ENCODE measurements at places on chromosomes 3 and 15.

DNA sequence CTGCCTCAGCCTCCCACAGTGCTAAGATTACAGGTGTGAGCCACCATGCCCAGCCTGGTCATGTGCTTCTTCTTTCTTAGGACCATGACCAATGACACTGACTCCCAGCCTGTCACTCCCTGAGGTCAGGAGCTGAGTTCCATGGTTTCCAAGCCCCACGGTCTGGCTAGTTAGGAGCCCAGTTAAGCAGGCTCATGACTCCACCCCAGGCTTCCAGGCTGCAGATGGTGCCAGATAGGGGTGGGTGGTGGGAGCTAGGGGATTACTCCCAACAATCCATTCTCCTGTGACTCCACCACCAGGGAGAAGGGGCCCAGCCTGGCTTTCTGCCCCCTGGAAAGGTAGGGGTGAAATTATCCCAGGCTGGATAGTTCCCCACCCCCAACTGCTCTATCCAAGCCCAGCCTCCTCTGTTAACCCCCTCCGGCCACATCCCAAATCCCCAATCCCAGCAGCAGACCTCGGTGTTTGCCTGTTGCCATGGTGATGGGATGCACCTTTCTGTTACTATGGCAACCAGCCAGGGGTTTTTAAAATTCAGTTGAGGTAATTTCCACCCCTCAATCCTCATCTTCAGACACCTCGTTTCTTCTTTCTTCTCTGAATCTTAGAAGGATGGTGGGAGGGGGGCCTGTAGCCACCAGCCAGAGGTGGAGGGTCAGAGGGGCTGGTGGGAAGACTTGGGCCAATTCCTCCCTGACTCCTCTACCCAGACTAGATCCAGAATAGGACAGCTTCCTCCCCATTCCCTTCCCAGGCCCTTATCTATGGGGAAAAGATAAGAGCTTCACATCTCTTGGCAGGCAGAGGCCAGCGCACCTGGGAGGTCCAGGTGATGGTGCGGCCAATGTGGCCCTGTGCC is 22.5 kb upstream of the SEMA3F start:
- no peak for DNase-seq

DNA sequence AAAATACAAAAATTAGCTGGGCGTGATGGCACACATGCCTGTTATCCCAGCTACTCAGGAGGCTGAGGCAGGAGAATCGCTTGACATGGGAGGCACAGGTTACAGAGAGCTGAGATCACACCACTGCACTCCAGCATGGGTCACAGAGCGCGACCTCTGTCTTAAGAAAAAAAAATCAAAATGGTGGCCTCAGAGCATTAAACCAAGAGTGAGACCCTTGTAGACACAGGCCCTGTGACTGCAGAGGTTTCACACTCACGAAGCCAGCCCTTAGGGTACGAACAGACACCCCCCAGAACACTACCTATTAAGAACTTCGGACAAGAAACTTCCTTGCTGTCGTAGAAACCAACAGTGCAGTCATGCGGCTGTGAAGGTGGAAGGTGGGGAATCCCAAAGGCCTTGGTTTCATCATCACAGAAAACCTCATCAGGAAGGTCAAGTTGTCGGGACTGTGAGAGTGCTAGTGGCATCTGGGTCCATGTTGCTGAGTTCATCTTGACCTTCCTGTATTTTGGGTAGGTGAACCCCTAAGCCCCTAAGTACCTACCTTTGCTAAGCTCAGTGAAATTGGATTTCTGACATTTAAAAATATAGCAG is 4.8 kb upstream of the PDE8A start:
- no peak for DNase-seq

DNA sequence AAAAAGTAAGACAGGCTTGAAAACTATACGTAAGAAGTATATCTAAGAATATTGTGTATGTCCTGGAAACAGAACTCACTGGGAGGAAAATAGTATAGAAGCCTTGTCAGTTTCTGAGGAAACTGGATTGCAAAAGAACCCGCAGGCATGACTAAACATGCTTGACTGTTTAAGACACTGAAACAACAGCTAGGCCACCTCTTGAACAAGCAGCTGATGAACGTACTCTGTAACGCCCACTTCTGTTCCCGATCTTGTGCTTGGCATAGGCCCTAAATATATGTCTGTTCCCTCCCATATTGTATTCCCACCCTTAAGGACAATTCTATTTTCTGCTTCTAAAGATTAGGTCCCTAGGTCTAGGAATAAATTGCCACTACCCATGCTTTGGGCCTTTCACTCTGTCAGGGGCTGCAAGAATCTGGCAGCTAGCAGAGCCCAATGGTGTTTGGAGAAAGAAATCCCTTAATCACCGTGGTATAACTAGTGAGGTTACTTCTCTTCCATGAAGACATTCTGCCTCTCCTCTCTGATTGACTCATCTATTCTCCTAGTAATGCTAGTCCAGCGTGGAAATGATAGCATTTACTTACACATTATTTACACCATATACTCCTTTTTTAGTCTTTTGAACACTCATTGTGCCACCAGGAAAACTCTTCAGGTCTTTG is 46.2 kb downstream of the CD200 start:
- DNase-seq = no peak

GRCh38 chr15:42056934-42057798 is 36.3 kb upstream of the PLA2G4E start:
- DNase-seq = peak; percentile 76

GRCh38 chr3:32110233-32110760 is 3.9 kb downstream of the GPD1L start:
- no peak for DNase-seq

GRCh38 chr3:58041826-58042324 is 33.7 kb downstream of the FLNB start:
- no peak for DNase-seq

GRCh38 chr15:47296881-47297280 is 420.4 kb upstream of the SEMA6D start:
- no peak for DNase-seq

- DNase-seq = peak; percentile 86
Observed at GRCh38 chr15:40470423-40471104, at the start of gene CHST14. CHST14 (plus strand) TSS chr15:40470984; CDS start chr15:40471214, 230 bp downstream.

DNA sequence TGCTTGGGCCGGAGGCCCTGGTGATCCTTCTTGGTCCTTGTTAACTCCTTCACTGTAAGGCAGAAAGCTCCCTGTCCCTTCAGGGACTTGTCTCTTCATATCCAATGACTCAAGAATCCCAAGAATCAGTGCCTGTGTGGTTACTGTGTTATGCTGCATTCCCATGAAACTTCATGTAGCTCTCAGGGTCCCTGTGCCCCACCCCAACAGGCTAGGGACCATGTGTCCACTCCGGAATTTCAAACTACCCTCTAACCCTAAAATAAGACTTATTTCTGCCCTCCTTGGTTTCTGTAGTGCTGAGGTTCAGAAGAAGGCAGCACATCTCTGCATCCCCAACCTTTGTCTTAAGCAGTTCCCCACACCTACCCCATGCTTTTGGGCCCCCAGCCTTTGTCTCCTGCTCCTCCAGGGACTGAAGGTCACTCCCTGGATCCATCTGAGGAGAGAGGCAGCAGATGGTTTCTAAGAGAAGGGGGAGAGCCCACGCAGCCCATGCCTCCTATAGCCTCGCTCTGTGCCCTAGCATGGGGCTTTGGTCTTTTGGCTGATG is 531 bp upstream of the MAP1A start:
- no peak for DNase-seq

GRCh38 chr3:186664506-186664905 is 1.3 kb upstream of the HRG start:
- no peak for DNase-seq

DNA sequence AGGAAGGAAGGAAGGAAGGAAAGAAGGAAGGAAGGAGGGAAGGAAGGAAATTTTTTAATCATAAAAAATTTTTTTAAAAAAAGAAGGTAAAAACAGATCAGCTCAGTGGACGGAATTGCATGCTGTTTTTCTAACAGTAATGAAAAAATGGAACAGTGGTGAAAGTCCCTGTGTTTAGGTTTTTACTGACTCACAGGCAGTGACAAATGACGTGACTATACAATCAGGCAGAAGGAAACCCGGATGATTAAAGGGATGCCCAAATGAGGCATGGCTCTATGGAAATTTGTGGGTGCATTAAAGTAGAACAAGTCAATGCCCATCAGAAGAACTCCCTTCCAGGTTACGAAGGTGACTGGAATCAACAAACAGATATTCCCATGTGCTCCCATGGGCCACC is 135.0 kb downstream of the IMPG2 start:
- no peak for DNase-seq

DNA sequence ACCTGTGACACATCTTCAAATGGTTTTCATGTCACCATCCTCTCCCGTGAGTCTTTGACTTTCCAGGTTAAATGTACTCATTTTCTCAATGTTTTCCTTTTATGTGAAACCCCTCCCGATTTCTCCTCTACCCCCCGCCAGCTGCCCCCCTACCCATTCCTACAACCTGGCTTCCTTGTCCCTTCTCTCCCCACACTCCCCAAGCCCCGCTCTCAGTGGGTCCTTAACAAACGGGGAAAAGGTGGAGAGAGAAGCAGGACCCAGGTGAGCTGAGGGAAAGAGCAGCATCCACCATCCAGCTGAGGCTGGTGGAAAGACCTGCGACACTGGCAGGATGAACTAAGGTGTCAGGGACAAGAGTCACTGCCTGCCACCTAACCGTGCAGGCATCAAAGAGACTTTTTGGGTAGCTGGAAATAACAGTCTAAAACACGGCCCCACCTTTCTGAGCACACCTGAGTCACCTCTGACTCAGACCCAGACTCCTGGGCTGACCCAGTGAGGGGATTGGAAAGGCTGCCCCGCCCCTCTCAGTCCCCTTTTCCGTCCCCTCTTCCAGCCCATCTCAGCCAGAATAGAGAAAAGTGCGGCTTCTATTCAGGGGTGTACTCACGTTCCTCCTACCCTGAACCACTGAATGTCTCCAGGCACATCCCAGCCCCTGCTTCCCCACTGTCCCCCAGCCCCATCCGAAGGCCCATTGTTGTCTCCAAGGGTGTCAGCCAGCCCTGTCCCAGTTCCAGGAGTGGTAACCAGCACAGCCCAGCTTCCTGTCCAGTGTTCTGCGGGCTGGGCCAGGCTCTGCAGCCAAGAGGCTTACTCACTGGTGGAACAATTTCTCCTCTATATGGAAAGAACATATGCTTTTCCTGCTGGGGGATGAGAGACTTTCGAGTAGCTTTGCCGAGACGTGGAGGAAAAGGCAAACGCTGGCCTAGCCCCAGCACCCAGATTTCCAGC is 20.4 kb downstream of the ISG20 start:
- no peak for DNase-seq

DNA sequence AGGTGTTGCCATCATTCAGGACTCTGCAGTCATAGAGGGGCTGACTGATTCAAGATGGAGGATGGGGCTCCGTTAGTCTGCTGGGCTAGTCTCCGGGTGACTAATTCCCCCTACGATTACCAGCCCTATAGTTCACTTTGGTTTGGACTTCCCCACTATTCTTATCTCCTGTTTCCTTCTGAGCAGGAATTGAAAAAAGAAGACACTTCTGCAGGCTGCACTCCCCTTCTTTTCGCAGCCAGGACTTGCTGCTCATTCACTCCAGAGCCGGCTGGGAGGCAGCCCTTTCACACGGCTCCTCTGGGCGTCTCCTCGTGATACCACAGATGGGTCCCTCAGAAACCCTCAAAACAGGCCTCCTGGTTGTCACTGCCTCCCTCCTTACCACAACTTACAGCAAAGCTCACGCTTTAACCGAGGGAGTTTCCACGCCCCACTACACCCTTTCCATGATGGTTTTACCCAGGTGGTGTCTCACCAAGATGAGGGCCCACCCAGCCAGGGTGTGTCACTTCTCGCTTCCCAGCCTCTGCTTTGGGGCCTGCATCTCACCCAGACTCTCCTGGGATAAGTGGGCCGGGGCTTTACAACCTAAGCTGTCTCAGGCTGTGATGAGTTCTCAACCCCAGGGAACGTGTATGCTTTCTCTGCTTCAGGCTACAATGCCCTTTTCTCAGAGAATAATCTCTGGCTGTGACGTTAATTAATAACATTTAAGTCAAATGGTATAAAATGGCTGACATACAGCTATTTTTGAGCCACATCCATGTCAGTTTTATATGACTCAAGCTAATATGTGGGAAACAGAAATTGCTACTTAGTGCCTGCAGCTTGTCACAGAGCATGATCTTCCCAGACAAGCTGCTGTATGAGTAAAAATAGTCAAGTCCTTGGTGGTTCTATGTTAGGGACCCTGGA is 11.9 kb downstream of the CX3CR1 start:
- DNase-seq = no peak

Data from left forelimb (tissue), 1 donor.